ENCODE measurements at places on chromosomes 1 and 21. TPM values are rescaled to one million over a fixed set of nuclear protein-coding genes. Genes with fewer than 3 reads are reported as not detected.

Gene FHL3
- 6.7 TPM for total RNA-seq

Gene MAP3K21
- 6.9 TPM for total RNA-seq

Gene CFHR2
- not detected for total RNA-seq

Gene UBE2J2
- total RNA-seq, result 41.3 TPM

Gene COL6A1
- 1.9 TPM for total RNA-seq

Gene IL24
- total RNA-seq, result 0.13 TPM

Gene TNNI3K
- total RNA-seq, result 1.3 TPM

Gene KLHDC9
- 1.3 TPM for total RNA-seq

Gene C1orf115
- 1.3 TPM for total RNA-seq

Gene RHBDL2
- 18.7 TPM for total RNA-seq

Gene PHLDA3
- 190 TPM for total RNA-seq

Gene MMEL1
- 0.13 TPM for total RNA-seq

Gene NEXN
- total RNA-seq, result 0.51 TPM

Gene CTSS
- total RNA-seq, result 5.4 TPM

Gene MROH7
- total RNA-seq, result under 0.01 TPM

Gene LRRIQ3
- 0.26 TPM for total RNA-seq

Gene PIGP
- 3.2 TPM for total RNA-seq

Gene CTH
- total RNA-seq, result 14.2 TPM
